ENCODE measurements at places on chromosomes 7 and 10. TPM values are rescaled to one million over a fixed set of nuclear protein-coding genes. Genes with fewer than 3 reads are reported as not detected.

DNA sequence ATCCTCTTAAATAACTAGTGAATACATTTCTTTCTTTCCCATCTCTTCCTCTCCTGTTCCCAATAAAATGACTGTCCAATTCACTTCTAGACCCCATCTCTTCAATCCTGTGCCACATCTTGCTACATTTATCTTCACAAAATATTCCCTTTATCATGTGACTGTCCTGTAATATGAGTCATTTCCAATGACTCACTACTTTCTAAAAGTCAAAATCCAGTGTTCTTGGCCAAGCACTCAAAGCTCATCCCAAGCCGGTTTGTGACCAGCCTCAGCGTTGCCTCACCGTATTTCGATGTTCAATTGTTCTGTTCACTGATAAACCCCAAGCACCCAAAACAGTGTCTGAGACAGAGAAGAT lies 104.7 kb downstream of the PARD3 start:
- DNase-seq, result no peak

DNA sequence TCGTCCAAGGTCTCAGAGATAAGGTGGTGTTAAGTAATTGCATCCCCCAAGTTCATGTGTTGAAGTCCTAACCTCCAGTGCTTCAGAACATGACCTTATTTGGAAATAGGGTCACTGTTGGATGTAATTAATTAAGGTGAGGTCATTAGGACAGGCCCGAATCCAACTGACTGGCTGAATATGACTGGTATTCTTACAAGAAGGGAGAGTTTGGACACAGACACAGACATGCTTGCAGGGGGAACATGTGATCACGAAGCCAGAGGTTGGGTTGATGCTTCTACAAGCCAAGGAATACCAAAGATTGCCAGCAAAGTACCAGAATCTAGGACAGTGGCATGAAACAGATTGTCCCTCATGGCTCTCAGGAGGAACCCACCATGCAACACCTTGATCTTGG lies 173.5 kb upstream of the LYZL2 start:
- DNase-seq, result no peak

DNA sequence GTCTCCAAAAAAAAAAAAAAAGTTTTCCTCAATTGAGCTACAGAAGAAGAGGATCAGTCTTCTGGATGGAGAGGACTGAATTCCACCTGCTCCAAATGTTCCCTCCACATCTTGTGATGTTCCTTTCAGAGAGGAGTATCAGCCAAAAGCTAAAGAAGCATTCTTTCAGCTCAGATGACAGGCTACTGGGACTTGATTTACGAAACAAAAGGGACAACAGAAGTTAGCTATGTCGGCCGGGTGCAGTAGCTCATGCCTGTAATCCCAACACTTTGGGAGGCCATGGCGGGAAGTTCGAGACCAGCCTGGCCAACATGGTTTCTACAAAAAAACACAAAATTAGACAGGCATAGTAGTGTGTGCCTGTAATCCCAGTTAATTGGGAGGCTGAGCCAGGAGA lies 7.4 kb downstream of the DAGLB start:
- no peak for DNase-seq

GRCh38 chr7:94300176-94300835 lies 94.4 kb upstream of the COL1A2 start:
- DNase-seq, result no peak

DNA sequence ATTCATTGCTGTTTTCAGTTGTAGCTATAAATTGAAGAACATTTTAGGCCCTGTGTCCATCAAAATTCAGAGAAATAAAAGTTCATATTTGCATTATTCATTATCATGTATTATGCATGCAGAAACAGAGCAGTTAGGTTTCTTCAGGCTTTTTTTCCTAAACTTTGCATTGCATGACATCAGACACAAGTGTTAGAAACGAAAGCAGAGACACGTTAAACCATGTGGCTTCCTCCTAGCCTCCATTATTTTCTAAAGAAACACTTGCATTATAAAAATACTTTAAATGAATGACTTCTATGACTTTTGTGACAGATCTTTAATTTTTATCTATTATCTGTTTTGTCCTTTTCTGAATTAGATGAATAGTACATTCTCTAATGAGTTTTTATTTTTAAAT lies 8.8 kb upstream of the EBLN1 start:
- DNase-seq, result no peak

Gene LRRC17
- total RNA-seq, result 9.0 TPM

Gene ASNS
- total RNA-seq, result 12.4 TPM
